NCI-H1105 (cell line): ENCODE measurements at places on chromosomes 3 and 15.

- no peak for DNase-seq
These were observed 19.2 kb upstream of the SYNM start for GRCh38 chr15:99085413-99086326.

DNA sequence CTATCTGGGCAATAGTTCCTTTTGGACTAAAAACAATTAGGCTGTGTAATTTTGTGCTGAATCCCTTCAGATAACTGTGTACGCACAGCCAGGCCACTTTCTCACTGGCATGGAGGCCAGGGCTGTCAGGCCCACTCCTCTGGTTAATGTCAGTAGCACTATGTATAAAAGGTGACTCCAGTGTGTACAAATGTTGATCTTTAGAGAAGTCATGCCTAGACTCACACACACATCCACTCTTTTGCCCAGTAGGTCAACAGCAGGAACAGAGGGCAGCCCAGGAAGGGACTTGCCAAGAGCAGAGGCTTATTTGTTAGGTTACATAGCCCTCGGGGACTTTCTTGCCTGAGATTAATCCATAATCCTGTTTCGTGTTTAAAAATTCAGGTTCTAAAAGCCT, 416.6 kb upstream of the WNT5A start:
- no peak for DNase-seq

GRCh38 chr15:86106306-86106705, 26.6 kb downstream of the AGBL1 start:
- no peak for DNase-seq

GRCh38 chr3:160968761-160969160, 136.4 kb downstream of the B3GALNT1 start:
- no peak for DNase-seq

DNA sequence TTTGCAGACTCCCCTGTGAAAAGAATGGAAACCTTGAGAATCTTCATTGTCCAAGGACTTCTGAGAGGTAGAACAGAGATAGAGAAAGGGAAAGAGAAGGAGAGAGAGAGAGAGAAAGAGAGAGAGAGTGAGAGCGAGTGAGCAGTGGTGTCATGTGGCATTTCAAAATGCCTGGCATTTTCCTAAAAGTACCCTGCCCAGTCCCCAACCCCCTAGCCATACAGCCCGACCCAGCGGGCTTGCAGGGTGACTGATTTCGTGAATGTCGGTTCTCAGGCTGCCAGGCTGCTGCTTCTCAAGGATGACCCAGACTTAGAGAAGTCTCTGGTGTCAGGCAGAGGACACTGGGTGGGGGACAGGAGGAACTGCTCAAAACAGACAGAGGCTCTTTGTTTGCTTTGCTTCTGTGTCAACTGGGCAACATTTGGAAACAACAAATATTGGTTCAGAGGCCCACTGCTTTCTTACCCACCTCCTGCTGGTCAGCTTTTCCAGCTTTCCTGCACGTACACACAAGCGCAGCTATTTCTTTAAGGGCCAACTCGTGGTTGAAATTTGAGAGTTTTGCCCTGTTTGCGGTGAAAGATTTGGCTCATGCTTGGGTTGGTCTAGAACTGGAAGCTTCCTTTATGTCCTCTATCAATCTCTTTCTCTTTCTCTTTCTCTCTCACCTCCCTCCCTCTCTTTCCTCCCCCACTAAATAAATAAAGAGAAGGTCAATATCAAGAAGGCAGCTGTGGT, 3.7 kb upstream of the TF start:
- no peak for DNase-seq

GRCh38 chr3:134658555-134658954, 7.7 kb upstream of the KY start:
- DNase-seq: no peak

GRCh38 chr15:48814286-48814685, 3.4 kb upstream of the CEP152 start:
- no peak for DNase-seq
